ENCODE measurements at places on chromosomes 11 and 22.

GRCh38 chr11:10379871-10380568 lies 75.0 kb upstream of the AMPD3 start:
- no peak for DNase-seq

DNA sequence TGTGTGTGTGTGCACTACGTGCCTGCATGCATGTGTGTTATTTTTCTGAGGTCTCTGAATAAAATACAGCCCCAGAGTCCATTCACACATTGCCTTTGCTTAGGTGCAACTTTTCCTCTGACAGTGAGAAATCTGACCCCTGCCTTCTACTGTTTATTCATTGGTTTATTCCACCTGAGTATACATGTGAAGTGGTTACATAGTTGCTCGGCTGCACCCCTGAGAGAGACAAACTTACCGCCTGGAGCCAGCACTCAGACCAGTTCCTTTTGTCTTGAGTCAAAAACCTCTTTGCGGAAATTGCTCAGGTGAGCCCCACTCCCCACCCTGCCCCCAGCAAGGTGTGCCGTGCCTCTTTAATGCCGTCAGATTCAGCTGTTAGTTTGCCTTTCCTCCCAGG lies 363.6 kb downstream of the BRD1 start:
- DNase-seq, result no peak

DNA sequence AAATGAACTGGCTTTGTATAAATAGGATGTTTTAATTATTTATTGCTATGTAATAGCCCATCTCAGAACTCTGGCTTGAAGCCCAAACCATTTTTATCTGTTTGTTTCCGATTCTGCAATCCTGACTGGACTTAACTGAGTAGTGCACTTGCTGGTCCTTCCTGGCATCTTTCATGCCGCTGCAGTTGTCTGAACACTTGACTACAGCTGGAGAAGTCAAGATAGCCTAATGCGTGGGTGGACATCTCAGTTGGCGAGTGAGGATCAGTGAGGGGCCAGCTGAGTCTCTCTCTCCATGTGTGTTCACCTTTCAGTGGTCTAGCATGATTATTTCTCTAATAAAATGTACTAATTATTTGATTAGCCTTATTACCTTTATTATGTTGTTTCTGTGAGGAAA lies 105.8 kb downstream of the PRMT3 start:
- DNase-seq, result no peak

- no peak for DNase-seq
Measured at GRCh38 chr22:19770349-19771220, 10.0 kb downstream of the TBX1 start.

DNA sequence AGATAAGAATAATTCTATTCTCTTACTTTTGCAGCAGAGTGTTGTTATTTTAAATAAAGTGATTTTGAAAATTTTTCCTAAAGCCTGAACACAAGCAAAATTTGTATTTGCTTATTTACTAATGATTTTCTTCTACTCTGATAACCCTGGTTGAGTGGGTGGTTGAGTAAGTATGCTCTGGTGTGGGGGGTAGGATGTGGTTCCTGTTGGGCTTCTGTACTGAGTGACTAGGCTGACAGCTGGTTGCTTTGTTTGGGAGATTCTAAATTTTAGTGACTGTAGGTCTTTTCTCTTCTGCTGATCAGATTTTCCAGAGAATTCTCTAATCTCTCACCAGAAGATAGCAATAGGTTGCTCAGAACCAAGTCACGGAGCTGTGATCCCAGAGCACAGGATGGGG lies 61.6 kb downstream of the METTL15 start:
- no peak for DNase-seq

GRCh38 chr22:50208939-50209892 lies 8.4 kb downstream of the SELENOO start:
- no peak for DNase-seq

DNA sequence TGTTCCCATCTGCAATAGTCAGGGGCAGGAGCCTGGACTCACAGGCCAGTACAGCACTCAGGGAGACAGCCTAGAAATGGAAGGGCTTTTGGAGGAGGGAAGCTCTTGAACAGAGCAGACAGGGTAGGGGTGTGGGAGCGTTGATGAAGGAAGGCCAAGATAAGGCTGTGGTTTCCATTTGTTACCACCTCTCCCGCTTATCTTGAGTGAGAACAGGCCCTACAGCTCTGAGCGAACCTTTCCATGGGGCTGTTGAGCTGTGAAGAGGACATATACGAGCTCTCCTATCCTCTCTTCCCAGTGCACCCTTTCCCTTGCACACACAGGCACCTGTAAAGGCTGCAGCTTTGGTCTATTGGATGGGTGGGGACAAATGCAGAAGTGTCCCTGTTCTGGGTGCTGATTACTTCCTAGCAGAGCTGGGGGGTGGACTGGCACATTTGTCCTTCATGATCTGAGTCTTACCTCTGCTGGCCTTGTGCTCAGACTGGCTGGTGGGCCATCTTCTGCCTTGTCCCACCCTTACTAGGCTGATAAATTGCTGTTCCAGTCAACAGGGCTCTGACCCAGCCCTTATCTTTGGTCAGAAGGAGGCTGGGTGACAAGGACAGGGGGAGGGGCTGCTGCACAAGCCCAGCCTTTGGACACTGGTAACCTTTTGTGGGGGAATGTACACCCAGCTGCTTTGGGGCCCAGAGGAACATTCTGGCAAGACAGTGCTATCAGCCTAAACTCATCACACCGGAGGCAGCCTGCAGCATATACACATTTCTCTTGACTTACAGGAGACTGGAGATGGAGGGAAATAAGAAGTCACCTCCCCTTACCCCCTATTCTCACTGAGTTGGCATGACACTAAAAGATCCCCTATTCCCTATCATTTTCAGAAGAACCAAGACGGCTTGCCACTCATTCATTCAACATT lies 80.1 kb upstream of the NNMT start:
- no peak for DNase-seq

DNA sequence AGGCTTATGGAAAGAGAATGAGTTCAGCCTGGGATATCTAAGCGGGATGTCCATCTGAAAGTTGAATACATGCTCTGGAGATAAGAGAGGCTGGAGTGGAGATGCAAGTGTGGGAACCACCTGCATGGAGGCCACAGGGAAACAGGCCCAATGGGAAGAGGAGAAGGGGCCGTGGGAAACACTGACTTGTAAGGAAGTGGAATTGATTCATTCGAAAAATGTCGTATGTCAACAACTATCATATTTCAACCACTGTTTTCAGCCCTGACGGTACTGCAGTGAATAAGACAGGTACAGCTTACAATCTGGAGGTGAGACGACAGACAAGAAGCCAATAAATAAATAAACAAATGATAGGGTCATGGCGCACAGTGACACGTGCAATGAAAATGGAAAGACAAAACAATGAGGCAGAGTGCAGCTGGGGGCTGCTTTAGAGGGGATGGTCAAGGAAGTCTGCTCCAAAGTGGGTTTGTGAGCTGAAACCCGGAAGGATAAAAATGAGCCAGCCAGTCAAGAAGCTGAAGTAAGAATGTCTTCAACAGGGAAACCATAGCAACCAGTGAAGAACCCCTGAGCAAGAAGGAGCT lies 35.9 kb downstream of the EFCAB6 start:
- no peak for DNase-seq

DNA sequence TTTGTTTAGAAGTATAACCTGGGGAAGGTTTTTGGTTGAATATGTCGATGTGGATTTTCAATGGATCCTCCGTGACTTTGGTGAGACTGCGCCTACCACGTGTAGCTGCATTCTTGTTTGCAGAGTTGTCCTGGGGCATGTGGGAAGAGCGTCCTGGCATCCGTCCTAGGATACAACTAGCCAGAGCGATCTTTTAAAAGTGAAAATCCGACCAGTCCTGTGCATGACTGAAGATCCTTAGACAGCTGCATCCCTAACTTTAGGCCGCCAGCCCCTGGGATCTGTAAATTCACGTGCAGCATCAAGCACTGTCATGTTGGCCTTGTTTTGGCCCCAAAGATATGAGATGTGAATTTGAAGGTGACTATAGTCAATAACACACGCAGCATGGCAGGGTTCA lies 22.4 kb upstream of the THY1 start:
- no peak for DNase-seq

GRCh38 chr11:105923252-105923651 lies 98.8 kb downstream of the MSANTD4 start:
- DNase-seq, result no peak

DNA sequence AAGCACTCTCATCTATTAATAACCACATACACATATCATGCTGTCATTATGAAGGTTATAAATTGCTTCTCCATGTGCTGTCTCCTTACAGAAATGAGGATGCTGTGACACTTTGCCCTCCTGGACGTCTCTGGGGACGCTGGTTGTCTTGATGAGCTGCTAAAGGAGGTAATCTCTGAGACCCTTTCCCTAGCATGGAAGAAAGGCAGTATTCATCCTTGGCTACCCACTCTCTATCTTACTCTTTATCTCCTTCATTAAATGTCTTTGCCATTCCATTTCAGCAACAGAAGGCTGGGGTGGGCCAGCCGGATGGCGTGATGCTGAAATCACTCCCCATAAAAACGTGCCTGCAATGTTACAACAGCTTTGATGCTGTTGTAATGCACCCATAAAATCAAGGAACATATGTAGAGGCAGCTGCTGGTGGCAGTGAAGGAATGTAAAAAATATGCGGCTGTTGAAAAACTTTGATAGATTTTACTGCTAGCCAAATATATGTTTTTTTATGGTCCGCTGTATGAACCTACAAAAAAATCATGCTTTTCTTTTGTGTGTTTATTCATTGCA lies 715.1 kb upstream of the API5 start:
- DNase-seq, result no peak

- DNase-seq, result no peak
Measured at GRCh38 chr11:104033134-104033533, 3.3 kb upstream of the DDI1 start.

GRCh38 chr11:3626250-3626960 lies 15.4 kb downstream of the ART5 start:
- DNase-seq, result peak; percentile 57

GRCh38 chr11:95230810-95231126 lies 234 bp downstream of the SESN3 start:
- DNase-seq, result no peak

DNA sequence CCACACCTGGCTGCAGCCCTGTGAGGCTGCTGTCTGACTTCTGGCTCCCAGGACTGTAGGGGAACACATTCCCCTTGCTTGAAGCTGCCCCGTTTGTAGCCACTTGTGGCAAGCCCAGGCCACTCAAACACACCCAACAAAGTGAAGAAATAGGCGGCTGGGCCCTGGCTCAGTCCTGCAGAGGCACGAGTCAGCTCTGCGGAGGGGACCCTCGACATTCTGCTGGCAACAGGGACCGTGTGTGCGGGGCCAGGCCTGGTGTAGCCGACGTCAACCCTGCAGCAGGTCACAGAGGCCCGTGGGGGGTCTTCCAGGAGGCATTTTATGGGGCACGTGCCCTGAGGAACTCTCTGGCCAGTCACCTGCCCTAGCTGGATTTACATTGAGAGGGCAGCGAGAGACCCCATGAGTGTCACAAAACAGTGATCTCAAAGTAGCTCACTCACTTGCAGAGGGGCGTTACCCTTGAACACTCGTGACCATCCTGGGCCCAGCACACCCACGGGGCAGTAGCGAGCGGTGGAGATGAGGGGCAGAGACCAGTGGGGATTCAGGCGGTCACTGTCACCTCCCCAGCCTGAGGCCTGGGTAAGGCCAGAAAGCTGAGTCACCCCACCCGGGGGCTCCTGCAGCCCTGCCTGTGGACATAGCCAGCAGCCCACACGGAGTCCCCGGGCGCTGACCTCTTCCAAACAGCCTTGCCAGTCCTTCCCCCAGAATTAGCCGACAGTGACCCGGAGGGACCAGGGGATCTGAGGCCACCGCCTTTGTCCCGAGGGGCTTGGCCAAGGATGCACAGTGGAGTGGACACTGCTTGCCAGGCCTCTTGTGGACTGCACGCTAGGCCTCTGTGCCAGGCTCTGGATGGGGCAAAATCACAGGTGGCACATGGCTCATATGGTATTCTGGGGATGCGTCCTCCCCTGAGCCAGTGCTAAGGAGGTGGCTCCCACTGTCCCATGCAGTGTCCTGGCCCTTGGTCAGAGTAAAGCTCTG lies 139.5 kb downstream of the CTTN start:
- DNase-seq, result peak; percentile 25

DNA sequence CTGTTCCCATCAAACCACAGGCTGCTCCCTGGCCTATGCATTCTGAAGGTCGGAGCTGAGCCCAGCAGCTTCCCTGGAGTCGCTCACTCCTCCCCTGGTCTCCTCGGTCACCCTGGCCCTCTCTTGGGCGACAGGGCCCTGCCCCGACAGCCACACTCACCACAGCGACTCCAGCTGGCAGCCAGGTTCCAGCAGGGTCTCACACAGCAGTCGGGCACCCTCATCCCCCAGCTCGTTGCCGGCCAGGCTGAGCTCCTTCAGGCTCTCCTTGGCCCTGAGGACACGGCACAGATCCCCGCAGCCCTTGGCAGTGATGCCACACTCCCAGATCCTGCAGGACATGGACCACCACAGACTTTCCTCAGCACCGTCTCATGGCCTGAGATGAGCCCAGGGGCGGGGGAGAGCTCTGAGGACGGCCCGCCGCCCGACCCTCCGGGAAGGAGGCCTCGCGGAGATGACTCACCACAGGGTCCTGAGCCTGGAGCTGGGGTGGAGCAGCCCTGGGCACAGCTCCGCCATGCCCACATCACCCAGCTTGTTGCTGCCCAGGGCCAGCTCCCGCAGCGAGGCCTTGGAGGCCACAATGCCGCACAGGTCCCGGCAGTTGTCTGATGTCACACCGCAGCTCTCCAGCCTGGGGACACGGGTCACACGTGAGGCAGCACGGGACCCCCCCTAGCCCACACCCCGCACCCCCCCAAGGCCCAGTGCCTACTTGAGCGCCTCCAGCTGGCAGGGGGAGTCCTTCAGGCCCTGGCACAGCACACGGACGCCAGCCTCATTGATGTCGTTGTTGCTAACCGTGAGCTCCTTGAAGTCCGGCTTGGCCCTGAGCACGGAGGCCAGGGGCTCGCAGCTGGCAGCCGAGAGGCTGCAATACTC lies 8.5 kb downstream of the RNH1 start:
- DNase-seq, result peak; percentile 23

DNA sequence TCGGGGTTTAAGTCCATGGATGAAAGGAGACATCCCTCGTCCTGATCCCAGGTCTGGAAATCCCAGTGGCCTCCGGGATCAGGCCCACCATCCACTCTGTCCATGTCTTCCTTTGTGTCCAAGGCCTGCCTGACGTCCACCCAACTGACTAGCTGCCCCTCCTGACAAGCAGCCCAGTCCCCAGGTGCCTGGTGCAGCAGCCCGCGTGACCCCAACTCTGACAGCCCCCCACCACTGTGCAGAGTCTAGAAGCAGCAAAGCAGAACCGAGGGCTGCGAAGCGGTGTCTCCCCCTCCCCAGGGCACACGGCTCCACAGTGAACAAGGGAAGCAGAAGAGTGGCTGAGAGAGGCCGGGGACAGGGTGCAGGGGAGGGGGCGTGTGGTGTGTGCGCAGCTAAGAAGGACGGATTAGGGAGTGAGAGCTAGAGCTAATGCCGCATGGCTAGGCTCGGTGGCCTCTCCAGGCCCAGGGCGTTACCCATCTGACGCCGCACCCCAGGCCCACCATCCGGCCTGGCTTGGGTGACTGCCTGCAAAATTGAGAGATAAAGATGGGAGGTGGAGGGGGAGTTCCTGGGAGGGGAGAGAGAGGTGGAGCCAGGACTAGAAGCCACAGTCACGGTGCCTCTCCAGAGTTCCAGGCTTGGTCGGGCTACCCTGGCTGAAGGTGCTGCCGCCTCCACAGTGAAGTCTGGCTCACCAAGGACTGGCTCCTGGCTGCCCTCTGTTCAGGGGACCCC lies 16.6 kb upstream of the BAIAP2L2 start:
- no peak for DNase-seq

Data from H9 (cell line).